ENCODE measurements at places on chromosomes 16 and 17. TPM values are rescaled to one million over a fixed set of nuclear protein-coding genes. Genes with fewer than 3 reads are reported as not detected.

GRCh38 chr17:68843522-68843921 lies 111.7 kb downstream of the ABCA8 start:
- no peak for DNase-seq

TBC1D3H gene
- total RNA-seq, result not detected

DNA sequence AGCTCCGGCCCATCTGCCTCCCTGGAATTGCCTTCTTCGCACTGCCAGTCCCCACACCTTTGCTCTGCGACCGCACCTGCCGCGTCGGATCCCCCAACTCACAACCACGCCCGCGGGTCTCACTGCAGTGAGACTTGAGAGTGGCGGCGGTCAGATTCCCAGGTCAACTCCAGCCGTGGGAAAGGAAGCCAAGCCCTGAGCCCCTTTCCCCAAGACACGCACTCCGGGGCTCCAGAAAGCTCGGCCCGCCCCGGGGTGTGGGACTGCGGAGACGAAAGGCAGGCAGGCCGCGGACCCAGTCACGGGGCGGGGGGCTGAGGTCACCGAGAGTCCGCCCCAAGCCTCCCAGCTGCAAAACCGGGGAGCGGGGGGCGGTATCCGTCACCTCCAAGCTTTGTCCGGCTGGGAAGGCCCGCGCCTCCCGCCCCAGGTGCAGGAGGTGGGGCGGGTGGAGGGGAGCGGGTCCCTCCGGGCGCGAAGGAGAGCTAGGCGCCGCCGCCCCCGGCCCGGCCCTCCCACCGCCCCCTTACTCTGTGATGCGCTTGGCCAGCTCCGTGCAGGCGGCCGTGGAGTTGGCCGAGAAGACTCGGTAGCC lies 615 bp downstream of the PRPSAP1 start:
- no peak for DNase-seq

DNA sequence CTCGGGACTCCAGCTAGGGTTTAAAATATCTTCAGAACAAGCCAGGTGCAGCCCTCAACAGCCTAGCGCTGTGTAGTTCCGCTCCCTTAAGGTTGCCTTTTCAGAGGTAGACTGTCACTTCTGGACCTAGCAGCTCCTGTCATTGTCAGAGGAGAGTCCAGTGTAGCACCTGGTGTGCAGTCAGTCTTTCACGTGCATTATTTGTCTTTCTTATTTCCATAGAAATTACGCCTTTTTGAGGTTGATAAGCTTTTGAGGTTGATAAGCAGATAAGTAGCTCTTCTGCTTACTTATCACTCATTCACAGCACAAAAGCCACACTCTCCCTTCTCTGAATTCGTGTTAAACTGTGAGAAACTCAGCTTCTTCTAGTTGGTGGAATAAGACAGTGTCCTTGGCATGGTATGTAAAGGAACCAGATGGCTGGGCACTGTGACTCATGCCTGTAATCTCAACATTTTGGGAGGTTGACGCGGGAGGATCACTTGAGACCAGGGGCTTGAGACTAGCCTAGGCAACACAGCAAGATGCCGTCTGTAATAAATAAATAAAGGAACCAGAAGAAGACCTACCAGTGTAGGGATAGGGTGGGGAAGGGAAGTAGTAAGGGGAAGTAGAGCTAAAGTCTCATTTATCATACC lies 10.2 kb downstream of the EEF2K start:
- no peak for DNase-seq

GRCh38 chr16:53433930-53434376 lies 318 bp upstream of the RBL2 start:
- peak; percentile 58 for DNase-seq

RAMP2 gene
- total RNA-seq, result 16.0 TPM
